ENCODE measurements at places on chromosomes 7 and 10.

DNA sequence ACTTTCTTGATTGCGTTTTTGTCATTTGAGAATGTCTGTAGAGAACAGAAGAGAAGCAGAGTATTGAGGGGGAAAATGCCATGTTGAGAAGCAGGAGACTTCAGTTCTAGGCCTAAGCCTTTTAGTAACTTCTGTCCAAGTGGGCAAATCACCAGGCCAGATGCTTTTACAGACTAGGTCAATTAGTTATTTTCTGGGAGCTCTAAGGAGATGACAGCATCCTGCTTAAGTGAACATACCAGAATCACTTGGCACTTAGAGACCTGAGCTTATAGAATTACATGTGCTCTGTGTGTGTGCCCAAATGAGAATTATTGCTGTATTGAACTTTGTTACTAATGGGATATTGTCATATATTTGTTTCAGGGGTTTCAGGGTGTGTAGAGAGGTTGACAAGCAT, 24.0 kb downstream of the AGK start:
- DNase-seq, result no peak

DNA sequence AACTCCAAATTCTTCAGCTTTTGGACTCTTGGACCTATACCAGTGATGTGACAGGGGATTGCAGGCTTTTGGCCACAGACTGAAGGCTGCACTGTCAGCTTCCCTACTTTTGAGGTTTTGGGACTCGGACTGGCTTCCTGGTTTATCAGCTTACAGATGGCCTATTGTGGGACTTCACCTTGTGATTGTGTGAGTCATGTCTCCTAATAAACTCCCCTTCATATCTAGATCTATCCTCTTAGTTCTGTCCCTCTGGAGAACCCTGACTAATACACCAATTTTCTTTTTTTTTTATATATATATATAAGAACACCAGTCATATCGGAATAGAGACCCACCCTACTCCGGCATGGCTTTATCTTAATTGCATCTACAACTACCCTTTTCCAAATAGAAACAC, 166.8 kb downstream of the ETV1 start:
- DNase-seq, result no peak

- DNase-seq, result no peak
Measured at GRCh38 chr10:126283307-126283706, 105.0 kb downstream of the ADAM12 start.

DNA sequence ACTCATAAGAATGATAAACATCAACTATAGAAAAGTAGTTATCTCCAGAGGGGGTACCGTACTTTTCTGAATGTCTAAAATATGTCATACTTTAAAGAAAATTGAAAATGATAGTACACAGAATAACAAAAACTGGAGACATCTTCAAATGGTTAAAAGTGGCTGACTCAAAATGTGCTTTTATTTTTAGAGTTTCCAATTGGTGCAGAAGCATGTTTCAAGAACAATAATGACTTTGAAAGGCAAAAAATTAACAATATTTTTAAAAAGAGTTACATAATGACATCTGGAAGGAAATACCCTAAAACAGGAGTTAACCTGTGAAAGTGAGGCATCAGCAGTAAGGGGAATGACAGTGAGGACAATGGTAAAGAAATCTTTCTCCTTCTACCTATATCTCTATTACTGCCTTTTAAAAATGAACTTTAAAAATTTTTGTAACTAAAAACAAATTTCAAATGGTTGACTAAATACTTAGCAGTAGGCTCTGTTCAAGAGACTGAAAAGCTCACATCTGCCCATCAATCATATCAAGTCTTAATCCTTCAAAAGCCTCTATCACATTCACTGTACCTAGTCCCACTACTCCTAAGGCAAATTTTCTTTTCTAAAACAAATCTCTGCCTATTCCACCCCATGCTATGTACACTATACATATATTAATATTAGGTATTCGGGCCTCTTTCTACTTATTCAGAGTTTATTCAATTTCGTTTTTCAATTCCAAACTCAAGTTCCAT, 3.0 kb downstream of the ASZ1 start:
- DNase-seq, result no peak

DNA sequence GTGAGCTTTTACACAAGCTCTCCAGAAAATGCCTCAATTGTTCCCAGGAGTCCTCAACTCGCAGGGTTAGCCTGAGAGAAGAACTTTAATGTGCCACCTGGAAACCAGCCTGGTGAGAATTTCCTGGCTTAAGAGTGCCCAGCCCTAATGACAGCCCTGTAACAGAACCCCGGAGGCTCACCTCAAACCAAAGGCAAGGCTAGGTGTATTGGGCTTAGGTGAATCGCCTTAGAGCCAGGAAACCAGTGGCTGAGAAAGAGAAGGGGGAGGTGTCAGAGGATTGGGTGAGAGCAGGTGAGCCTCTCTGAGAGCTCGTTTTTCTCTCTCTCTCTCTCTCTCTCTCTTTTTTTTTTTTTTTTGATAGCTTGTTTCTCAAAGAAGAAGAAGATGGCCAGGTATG, 7.3 kb downstream of the OCM2 start:
- no peak for DNase-seq

DNA sequence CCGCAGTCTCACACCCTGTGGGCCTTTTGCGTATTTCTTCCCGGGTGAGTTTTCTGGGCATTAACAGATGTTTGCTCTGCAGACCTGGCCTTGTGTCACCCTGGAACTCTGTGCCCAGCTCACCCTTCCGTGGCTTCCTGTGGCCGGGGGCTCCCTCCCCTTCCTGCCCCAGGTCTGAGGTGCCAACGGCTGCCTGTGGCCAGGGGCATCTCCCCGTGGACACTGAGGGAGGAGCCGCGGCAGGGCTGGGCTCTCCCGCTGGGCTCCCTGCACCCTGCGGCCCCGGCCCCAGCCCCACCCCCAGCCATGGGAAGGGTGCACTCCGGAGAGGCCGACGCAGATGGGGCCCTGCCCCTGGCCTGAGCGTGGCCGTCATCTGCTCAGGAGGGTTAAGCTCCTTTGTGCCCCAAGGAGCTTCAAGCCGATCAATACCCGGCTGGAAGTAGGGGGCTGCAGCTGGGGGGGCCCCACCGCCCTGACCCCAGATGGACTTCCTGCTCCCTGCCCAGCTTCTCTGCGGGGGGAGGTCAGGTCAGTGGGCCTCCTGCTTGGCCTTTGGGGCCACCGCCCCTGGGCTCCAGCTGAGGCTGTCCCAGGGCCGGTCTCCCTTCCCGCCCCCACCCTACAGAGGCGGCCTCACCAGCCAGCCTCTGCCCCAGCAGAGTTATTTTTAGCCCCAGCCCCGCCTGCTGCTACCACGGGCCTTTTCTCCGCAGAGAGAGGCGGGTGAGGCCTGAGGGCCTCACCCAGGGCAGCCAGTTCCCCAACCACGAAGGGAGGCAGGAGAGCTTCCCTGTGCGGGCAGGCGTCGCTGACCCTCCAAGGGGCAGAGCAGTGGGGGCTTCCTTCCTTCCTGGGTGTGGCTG, 24.2 kb downstream of the PWWP2B start:
- DNase-seq, result no peak

DNA sequence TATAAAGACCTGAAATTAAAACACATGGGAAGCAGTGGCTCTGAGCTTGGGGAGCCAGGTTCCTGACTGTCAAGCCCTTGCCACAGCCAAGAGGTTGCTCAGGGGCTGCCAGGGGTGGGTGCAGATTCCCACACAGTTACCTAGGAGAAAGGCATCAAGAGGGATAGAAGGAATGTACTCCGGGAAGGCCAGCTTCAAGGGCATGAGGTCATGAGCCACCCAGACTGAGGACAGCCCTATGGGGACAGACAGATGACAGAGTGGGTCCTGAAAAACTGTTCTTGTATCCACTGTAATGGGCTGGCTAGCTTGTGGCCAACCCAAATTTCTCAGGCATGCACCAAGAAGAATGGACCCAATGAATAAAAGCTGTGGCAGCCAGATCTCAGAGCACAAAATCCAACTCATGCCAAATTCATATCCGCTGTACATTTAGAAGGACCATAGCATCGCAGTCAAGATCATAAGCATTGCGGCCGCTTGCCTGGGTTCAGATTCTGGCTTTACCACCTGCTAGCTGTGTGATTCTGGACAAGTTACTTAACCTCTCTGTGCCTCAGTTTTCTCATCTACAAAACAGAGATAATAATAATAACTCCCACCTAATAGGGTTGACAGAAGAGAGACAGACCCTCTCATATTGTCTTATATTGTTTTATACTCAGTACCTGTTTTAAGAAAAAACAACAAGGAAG, 44.9 kb upstream of the KCNMA1 start:
- DNase-seq, result no peak

DNA sequence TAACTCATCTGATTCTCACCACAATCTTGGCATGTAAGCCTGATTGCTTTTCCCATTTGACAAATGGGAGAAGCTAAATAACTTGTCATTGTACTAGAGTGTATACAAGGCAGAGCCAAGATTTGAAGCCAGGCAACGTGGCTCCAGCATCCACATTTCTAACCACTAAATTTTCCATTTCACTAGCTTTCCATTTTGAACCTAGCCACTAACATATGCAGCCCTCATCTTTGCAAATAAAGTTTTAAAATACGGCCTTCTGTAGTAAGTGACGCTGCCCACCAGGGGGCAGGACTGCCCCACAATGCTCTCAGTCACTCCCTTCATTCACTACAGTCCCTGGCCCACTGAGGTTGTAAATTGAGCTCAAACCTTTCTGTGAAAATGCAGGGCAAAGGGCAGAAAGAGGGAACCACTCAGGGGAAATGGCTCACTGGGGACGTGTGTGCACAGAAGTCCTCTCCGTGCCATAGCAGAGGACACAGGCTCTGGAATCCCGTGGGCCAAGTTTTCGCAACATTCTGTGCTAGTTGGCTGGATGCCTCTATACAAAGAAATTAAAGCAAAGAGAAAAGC, 315.7 kb downstream of the TNS3 start:
- peak; percentile 37 for DNase-seq

GRCh38 chr10:19931894-19932590, 115.8 kb downstream of the PLXDC2 start:
- DNase-seq, result no peak

- DNase-seq, result no peak
Measured at GRCh38 chr10:114239117-114239993, at the start of gene VWA2. TSS of gene VWA2 (plus strand) at chr10:114239254. CDS start at chr10:114248714, 9,460 bp downstream.

DNA sequence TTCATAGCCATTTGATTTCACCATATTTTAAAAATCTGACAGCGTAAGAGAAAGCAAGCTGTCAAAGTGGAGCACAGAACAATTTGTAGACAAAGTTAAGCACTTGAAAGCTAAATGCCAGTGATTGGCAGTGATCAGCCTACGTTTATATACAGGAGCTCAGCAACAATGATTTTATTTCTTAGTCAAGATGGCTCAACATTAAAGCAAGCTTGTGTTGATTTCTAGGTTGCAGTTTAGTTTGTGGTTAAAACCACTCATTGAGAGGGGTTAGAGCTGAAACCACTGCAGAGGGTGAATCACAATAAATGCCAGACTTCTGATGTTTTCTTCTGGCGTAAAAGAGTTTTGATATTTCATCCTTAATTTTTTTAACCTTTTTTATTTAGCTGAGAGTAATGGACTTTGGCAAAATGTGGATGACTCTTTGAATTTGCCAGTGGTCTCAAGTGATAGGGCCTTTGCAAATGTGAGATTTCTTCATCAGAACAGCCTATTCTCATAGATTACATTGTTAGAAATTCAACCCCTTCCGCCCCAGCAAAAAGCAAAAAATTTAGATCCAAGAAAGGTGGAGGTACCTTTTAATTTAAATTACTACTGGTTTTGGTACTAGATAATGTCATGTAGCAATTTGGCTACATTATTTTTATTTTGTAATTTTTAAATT, 73.8 kb downstream of the SHOC2 start:
- no peak for DNase-seq

DNA sequence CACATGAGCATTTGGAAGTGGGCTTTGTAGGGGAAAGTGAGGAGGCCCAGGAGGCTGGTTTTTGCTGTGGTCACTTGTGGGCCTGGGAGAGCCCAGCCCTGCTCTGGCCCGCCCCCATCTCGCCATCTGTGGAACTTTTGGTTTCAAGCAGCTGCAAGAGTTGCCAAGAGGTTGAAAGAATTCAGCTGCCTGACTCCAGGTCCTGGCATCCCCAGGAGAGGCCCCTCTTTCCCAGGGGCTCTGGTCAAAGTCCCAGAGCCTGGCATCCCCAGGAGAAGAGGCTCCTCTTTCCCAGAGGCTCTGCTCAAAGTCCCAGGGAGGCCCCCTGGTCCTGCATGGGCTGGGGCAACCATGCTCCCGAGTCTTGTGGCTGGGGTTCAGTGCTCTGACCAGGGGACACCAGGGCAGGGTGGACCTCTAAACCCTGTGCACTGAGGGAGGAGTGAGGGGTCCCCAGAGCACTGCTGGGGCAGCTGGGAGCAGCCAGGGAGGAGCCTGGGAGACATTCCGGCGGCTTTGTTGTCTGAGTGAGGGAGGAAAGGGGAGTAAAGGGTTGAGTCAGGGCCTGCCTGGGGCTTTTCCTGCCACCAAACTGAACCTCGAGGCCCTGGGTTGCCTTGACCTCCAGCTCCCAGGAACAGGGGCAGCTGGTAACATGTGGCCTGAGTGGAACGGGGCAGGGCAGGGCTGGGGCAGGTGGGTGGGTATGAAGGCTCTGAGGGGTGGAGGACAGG, 27.7 kb upstream of the CSGALNACT2 start:
- DNase-seq, result no peak

GRCh38 chr10:78913219-78914059, 155.3 kb upstream of the ZMIZ1 start:
- no peak for DNase-seq

GRCh38 chr7:149381245-149381644, 79.6 kb downstream of the ZNF777 start:
- no peak for DNase-seq

- DNase-seq, result no peak
Measured at GRCh38 chr7:137985897-137986251, 16.0 kb downstream of the CREB3L2 start.

DNA sequence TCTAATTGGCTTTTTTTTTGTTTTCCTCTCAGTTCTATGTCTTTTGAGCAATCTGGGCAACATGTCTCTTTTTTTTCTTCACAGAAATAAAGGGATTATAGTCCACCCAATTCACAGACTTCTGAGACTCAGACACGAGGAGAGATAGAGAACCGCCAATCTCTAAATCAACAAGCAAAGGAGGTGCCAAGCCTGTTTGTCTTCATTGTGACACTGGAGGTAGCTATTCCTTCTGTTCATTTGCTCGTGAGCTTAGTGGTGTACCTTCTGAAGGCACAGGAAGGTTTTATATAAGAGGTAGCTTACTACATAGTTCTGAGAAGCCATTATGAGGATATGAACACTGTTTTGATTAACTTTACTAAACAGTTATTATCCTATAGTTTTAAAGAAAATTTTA, 6.1 kb downstream of the EPHB6 start:
- no peak for DNase-seq

GRCh38 chr7:50397320-50397970, 52.7 kb downstream of the FIGNL1 start:
- peak; percentile 28 for DNase-seq

GRCh38 chr7:93578762-93579161, 4.2 kb upstream of the CALCR start:
- no peak for DNase-seq

GRCh38 chr10:45249978-45250693, 65.3 kb downstream of the OR13A1 start:
- peak; percentile 14 for DNase-seq
